ENCODE measurements at places on chromosomes 2 and 18.

GRCh38 chr2:120367649-120368048, 21.7 kb downstream of the INHBB start:
- no peak for DNase-seq

GRCh38 chr2:129895526-129896082, 83.9 kb upstream of the RAB6C start:
- no peak for DNase-seq

DNA sequence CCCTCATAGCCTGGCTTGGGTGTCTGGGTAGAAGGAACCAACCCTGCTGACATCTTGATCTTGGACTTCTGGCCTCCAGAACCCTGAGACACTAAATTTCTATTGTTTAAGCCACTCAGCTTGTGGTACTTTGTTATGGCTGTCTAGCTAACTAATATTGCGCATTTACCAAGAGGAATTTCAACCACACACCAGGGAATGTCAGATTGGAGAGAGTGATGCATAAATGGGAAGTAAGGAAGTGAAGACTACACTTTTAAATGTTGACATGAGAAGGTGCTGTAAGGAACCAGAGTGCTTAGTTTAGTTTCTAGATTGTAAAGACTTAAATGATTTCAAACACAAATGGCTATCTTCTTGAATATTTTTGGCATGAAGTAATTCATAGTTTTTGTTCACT, 98.9 kb upstream of the ITGB6 start:
- DNase-seq, result no peak

DNA sequence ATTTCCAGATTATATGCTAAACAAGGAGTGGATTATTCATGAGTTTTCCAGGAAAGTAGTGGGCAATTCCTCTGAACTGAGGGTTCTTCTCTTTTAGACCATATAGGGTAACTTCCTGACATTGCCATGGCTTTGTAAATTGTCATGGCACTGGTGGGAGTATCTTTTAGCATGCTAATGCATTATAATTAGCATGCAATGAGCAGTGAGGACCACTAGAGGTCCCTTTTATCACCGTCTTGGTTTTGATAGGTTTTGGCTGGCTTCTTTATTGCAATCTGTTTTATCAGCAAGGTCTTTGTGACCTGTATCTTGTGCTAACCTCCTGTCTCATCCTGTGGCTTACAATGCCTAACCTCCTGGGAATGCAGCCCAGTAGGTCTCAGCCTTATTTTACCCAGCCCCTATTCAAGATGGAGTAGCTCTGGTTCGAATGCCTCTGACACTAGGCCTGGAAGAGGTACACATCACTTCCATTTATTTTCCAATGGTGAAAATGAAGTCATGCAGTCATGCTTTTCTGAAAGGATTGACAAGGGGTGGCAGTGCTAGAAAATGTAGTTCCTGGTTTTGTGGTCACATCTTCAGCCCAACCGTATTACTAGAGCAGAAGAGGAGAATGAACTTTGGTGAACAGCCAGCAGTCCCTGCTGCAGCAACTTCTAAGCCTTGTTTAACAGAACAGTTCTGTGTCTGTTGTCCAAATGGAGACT, 26.6 kb upstream of the ITGA4 start:
- DNase-seq, result no peak

GRCh38 chr2:64823794-64824193, 165.4 kb upstream of the SLC1A4 start:
- DNase-seq, result no peak

GRCh38 chr2:127404466-127405254, 13.6 kb upstream of the PROC start:
- no peak for DNase-seq

DNA sequence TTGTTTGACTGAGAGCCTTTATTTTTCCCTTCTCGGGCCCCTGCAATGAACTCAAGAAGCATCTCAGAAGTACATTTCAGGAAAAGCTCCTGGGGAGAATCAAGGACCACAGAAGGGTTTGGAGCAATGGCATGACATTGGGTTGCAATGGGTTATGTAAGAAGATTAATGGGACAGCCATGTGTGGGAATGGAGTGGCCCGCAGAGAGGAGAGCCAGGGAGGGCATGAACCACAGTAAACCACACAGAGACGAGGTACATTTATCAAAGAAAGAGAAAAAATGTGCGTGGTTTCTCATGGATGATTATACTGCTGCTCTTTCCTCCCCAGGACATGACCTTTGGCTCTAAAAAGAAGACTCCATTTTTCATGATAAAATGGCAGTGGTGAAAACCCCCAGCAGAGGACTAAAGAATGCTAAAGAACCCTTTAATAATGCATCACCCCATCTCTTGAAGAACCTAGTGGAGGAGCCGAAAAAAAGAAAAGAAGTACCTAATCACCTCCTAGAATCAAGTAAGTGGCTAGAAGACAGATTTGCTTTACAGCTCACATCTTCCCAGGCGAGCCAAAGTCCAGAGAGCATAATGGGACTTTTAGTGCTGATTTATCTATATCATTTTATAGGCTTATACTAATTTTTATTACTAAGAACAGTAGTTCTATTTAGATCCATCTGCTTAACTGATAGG, 1.7 kb downstream of the CFAP221 start:
- DNase-seq, result no peak

DNA sequence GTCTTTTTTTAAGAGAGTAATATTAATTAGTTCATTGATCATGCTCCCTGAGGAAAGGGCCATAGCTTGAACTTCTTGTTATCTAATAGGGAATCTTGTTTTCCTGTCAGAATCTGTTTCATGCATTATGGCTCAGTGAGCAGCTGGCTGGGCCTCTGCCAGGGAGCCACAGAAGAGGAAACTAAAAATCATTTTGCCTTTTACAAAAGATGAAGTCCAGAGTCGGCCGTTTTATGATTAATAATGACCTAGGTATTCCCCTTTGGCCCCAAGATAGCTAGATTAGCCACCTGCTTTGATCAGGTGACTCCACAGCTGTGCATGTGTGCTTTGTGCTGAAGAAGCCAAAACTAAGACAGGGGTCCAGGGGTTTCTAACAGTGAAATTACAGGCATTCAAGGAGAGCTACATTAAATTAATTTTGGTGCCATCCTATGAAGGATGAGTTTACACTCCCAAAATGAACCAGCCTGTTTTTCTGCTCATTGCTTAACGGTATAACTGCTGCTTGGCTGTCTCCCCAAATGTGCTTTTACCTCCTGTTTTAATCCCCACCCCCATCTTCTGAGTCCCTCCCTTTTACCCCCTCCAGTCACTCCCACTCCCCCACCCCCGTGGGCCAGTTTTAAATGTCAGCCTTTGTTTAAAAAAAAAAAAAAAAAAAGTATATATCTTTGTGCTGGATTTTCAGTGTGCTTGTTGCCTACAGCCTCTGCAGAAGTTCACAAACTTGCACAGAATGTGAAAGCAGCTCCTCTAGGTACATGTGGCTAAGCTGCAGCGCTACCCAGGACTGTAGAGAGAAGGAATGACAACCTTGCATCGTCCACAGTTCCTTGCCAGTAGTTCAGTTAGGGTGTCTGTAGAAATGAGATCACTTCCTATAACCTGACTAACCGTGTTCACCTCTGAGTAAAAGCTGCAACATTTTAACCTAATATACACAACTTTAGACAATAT, 93.1 kb downstream of the CABLES1 start:
- DNase-seq, result no peak

DNA sequence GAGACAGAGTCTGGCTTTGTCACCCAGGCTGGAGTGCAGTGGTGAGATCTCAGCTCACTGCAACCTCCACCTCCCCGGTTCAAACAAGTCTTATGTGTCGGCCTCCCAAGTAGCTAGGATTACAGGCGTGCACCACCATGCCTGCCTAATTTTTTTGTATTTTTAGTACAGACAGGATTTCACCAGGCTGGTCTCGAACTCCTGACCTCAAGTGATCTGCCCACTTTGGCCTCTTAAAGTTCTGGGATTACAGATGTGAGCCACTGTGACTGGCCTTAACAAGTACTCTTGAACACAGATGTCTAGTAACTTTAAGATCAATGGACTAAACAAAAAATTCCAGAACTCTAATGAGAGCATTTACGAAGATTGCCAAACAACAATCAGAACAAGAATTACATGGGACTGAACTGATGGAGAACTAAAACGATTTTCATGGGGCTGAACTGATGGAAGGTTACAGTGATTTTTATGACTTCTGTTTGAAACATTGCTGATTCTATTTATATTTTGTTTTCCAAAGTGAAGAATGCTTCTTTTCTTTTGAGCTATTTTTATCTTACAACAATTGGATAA, 46.5 kb upstream of the ST3GAL5 start:
- DNase-seq, result no peak

GRCh38 chr2:11967946-11968465, 221.6 kb downstream of the LPIN1 start:
- no peak for DNase-seq

DNA sequence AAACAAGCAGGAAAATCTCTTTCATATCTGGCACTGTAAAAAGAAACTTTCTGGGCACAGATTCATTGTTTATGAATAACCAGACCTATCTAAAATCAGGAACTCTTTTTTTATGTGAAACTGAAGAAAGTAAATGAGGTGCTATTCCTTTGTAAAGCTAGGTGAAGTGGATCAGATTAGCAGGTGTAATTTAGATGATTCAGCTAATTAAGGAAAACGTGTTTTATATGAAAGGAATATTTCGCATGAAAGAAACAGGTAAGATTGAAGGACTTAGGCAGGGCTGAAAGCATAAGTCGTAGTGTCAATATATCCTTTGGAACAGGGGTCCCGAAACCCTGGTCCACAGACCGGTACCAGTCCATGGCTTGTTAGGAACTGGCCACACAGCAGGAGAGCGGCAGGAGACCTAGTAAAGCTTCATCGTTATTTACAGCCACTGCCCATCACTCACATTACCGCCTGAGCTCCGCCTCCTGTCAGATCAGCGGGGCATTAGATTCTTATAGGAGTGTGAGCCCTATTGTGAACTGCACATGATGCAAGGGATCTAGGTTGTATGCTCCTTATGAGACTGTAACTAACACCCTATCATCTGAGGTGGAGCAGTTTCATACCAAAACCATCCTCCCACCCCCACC, 20.3 kb upstream of the XIRP2 start:
- no peak for DNase-seq

DNA sequence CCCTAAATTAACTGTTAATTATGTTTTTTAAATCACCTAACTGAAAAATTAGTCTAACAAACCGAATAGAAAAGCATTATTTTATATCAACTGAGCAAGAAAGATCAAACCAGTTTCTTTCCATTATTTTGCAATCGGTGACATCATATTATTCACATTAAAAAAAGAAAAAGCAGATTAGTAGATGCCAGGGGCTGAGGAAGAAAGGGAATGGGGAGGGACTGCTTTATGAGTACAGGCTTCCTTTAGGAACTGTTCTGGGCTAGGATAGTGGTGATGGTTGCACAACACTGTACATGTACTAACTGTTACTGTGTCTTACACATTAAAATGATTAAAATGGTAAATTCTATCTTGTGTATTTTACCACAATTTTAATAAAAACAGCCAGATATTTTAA, 59.3 kb downstream of the COBLL1 start:
- DNase-seq, result no peak

- no peak for DNase-seq
Measured at GRCh38 chr18:37663446-37663845, 97.8 kb upstream of the CELF4 start.

DNA sequence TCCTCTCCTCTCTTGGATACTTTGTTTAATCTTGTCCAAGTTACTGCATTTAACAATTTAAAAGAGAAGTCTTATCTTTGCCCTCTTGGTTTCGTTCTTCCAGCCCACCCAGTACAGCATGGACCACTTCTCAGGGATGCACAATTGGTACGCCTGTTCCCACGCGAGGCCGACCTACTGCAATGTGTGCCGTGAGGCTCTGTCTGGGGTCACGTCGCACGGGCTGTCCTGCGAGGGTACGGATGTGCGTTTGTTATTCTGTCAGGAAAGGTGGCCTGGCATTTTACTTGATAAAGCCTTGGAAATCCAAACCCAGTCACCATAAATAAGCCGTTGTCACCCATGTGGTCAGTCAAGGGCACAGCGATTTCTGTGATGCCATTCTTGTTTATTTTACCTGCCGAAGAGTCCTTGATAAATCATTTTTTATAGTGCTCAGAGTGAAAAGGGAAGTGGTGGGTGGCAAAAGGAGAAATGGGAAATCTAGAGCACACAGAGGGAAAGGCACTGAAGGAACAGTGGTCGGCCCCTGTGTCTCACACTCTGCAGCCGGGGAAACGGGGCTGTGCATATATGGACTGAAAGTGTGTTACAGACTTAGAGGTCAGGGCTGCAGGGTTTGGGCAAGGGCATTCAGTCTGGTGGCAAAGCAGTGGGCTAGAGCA, 80.5 kb downstream of the DGKD start:
- DNase-seq, result no peak

DNA sequence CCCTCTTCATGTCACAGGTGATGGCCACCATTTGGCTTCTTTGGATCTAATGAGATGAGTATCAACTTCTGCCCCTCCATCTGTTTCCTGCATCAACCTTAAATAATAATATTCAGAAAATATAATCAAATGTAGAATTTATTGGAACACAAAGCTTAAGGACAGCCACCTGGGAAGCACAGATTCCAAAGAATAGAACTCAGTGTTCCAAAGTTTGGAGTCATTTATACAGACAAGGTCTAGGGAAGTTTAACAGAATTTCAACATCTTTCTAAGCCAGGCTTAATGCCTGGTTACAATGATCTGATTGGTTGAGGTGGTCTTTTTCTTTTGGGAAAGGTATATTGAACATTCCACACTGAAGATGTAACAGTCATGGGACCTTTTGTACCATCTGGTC, 218.0 kb upstream of the PIEZO2 start:
- DNase-seq, result no peak

DNA sequence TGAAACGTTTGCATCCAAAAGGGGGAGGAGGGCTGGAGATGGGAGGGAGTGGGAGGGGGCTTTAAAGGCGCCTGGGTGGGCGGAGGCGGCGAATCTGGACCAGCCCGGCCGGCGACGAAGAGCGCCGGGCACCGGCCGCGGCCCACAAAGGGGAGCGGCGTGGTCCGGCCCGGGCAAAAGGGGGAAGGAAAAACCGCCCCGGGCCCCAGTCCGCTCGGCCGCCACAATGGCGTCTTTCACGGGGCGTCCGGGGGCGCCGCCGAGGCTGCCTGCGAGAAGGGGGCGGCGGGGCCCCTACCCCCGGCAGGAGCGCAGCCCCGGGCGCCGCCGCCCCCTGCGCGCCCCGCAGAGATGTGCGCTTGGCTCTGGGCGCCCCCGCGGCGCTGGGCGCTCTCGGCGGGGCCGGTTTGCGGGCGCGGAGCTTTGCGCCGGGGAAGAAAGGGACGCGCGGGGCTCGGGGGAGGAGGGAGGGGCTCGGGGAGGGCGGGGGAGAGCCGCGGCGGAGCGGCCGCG, 108.1 kb upstream of the KCTD1 start:
- DNase-seq, result no peak

DNA sequence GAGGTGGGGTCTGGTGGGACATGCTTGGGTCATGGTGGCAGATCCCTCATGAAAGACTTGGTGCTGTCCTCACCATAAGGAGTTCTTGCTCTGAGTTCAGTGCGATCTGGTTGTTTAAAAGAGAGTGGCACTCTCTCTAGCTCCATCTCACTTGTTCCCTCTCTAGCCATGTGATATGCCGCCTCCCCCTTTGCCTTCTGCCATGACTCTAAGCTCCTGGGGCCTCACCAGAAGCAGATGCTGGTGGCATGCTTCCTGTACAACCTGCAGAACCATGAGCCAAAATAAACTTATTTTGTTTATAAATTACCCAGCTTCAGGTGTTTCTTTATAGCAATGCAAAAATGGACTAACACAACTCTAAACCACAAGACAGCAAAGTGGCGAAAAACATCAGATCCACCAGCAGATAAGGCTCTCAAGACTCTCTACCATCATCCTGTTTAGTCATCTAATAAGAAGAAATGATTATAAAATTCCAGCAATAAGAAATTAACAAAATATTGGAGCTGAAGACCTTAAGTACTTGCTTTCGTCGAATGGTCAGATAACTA, 75.5 kb downstream of the OLA1 start:
- no peak for DNase-seq

- no peak for DNase-seq
Measured at GRCh38 chr2:62787386-62787785, 81.9 kb downstream of the EHBP1 start.
